ENCODE measurements at places on chromosomes 6 and 20.

DNA sequence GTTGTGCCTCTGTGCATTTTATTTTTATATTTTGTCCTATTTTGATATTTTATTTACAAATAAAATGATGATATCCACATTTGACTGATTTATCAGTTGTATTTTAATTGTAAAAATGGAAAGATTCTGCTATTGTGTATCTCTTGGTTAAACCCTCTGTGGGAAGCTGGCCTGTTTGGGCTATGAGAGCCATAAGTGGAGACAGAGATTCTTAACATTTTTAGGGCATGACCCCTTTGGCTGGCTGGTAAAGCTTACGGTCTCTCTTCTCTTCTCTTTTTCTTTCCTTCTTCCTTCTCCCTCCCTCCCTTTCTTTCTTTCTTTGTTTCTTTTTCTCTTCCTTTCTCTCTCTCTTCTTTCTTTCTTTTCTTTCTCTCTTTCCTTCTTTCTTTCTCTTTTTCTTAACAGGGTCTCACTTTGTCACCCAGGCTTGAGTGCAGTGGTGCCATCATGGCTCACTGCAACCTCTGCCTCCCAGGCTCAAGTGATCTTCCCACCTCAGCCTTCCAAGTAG lies 172.3 kb upstream of the CDYL start:
- no peak for DNase-seq

DNA sequence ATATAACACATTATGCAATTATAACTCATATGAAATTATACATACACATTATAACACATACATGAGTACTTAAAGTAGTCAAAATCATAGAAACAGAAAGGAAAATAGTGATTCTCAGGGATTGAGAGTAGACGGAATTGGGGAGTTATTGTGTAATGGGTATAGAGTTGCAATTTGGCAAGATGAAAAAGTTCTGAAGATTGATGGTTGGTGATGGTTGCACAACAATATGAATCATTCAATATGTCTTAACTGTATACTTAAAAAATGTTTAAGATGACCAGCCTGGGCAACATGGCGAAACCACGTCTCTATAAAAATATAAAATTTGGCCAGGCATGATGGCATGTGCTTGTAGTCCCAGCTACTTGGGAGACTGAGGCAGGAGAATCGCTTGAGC lies 372.7 kb downstream of the CDKAL1 start:
- DNase-seq: no peak

- no peak for DNase-seq
These were observed 757 bp downstream of the RAET1E start for GRCh38 chr6:149897015-149897697.

- DNase-seq: no peak
These were observed 14.9 kb upstream of the ULBP3 start for GRCh38 chr6:150083839-150084238.

GRCh38 chr6:3109761-3110160 lies 8.8 kb upstream of the BPHL start:
- no peak for DNase-seq

- DNase-seq: no peak
These were observed 32.1 kb upstream of the CCN6 start for GRCh38 chr6:112021691-112022310.

DNA sequence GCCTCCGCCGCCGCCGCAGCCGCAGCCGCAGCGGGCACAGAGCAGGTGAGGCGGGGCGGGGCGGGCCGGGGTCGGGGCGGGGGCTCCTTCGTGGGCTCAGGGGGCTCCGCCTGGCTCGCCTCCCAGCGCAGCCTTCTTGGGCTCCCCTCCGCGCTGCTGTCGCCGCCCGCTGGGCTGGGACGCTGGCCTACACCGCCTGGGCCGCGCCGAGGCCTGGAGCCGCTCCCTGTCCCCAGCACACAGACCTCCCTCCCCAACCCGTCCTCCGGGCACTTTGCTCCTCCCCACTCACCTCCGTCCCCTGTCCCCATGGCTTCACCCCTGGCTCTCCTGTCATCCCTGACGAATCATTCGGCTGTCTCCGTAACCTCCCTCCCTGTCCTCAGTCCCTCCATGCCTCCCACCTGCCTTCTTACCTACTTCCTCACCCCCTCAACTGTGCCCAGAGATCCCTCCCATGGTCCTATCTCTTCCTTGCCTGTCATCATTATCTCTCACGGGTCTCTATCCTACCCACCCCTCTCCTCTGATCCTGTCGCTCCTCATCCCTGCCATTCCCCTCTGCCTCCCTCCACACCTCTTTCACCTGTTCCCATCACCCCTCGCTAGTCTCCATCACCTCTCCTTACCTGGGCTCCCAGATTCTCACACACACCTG lies 512 bp downstream of the TTBK1 start:
- DNase-seq: no peak

DNA sequence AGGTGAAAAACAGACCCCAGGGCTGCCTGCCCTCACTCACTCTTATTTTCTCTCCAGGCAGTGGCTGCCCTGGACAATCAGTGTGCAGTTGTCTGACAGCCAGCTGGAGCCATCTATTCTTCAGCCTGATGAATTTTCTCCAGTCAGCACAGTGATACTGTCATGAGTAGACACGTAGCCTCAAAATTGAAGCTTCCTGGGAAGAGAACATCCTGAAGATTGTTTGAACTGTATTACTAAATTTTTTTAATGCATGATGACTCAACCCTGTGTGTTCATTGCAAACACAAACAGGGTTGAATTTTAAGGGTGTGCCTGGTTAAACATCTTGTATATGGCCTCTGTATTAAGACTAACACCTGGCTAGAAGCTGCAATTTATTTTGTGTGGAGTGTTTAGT lies 49.8 kb upstream of the STXBP5 start:
- no peak for DNase-seq

DNA sequence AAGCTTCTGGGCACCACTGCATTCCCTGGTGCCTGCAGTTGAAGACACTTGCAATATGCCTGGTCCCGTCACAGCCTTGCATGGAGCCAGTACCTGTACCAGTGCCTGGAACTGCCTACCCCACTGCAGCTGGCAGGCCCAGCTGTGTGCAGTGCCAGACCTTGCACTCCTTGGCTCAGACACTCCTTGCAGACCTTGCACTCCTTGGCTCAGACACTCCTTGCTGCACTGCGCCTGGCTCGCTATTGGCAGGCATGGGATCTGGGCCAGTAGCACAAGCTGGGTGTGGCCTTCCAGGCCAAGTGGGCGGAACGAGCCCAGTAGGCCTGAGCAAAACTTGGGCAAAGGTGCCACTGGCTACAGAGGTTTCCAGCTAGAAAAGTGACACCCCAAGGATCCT lies 1189.1 kb downstream of the GRIK2 start:
- DNase-seq: no peak

DNA sequence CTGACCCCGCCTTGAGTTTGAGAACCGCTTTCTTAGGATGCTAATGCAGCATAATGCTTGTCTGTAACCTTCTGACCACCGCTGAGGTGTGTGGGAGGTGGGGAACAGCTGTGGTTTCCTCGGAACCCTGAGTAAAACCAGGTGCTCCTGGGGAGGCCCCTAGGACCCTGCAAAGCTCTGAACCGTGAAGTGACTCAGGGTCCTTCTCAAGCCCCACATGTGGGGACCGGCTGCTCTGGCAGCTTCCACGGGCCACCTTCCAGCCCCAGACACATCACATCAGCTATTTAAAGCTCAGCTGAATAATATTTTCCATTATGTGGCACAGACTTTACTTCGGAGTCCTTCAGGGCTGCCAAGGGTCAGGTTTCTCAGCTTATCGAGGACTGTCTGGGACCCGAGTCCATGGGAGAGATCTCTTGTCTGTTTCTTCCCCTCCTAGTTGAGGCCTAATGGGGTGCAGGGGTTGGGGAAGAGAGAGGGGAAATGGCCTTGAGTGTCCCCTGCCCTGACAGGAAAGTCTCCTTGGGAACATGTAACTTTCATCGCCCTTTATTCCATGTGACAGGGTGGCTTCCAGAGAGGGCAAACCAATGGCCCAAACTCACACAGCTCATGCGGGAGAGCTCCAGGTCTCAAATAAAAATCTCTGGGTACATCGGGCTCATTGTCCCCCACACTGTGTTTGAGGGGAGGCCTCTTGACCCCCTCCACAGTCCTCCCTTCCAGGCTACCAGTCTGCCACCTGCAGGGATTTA lies 186.1 kb upstream of the SLC24A3 start:
- DNase-seq: no peak

- DNase-seq: no peak
These were observed 22.7 kb downstream of the DOK5 start for GRCh38 chr20:54497931-54498718.

GRCh38 chr20:7285918-7286556 lies 518.6 kb downstream of the BMP2 start:
- DNase-seq: no peak

GRCh38 chr6:18501663-18502013 lies 114.5 kb downstream of the RNF144B start:
- DNase-seq: no peak

GRCh38 chr6:5219011-5219691 lies 41.6 kb downstream of the LYRM4 start:
- no peak for DNase-seq

- DNase-seq: no peak
These were observed 48.5 kb upstream of the EDN1 start for GRCh38 chr6:12241493-12242175.

- no peak for DNase-seq
These were observed 172.9 kb downstream of the LAMA2 start for GRCh38 chr6:129055796-129056195.

- no peak for DNase-seq
These were observed 39.0 kb upstream of the SLC22A1 start for GRCh38 chr6:160082627-160083026.

DNA sequence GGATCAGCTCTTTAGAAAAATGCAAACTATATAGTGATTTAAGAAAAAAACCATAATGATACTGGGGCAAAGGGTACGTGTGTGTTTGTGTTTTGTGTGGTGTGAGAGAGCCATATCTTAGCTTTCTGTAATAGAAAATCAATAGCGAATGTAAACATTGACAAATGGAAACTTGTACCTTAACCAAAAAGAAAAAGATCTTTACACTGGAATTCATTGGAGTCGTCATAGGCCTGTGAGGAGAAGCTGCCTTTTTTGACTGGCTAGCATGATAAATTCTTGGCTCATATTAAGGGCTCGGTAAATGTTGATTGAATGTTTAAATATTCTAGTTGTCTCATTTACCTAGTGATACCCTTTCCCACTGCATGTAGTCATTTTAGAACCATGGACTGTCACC lies 161.8 kb upstream of the ASCC3 start:
- no peak for DNase-seq

- no peak for DNase-seq
These were observed 118.8 kb upstream of the ARID1B start for GRCh38 chr6:156658186-156658965.

GRCh38 chr20:32357375-32357868 lies 709 bp upstream of the ASXL1 start:
- no peak for DNase-seq

- no peak for DNase-seq
These were observed 133.9 kb downstream of the AGPAT4 start for GRCh38 chr6:161139766-161140553.

- DNase-seq: no peak
These were observed 113.8 kb downstream of the PRND start for GRCh38 chr20:4835244-4836177.

DNA sequence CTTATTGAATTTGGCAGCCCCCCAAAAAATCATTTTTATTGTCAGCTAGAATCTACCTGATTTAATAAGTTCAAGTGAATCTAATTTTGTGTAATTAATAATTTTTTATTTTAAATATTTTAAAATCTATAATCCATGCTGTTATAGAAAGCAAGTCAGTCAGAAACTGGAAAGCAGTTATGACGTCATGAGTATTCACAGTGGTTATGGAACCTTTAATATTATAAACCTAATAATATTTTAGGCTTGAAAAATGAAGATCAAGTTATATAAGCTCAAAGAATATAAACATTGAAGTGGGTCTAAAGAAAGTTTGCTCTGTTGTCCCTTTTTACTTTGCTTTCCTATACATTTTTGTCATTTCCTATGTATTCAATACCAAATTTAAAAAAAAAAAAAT lies 1075.1 kb upstream of the EPHA7 start:
- no peak for DNase-seq

GRCh38 chr20:61723529-61724257 lies 342.0 kb downstream of the TAF4 start:
- no peak for DNase-seq

DNA sequence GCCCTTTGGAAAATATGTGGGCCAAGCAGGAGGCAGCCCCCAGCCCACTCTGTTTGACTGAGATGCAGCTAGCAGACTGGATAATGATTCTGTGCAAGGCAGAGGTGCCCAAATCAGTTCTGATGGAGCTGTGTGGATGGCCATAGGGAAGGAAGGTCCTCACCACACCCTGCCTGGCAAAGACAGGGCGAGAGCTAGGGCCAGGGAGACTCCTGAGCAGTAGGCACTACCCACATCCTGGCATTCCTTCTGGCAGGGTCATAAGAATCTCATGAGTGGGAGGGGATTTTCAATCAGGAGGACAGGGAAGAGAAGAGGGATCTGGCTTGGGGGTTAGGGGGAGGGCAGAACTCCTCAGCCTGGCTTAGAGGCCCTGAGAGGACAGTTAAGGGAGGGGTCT lies 18.6 kb upstream of the TREM2 start:
- DNase-seq: no peak

GRCh38 chr6:56491606-56492328 lies 150.9 kb downstream of the DST start:
- no peak for DNase-seq

GRCh38 chr20:44641325-44641724 lies 10.2 kb downstream of the ADA start:
- no peak for DNase-seq

GRCh38 chr6:8192067-8192466 lies 89.7 kb upstream of the EEF1E1 start:
- DNase-seq: no peak

DNA sequence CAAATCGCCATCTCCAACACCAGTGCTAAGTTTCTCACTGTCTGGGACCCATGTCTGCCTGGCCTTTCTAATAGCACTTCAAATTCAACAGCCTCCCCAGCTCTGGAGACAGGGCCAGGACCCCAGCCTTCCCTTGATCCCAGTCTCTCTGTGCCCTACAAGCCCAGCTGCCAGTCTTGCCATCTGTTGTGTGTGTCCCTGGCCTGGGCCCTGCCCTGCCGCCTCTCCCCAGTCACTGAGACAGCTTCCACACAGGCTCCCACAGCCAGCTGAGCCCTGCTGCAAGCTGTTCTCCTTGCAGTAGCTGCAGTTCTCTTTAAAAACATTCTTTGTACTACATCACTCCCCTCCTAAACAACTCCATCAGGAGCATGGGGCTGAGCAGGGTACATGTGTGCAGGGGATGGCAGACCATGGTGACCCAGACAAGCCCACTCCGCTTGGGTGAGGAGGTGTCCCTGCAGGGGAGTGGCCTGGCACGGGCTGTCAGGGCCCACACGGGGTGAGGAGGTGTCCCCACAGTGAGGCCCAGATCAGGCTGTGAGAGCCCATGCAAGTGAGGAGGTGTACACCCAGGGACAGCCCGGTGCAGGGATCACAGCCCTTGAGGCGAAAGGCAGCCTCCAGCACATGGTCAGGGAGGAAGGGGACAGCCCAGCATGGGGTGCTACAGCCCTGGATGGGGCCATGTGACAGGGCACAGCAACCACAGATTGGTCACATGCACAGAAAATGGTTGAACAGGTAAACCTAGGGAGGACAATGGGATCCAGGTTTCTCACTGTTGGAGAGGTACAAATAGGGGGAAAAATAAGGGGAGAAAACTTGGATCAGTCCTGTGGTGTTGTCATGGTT lies 16.2 kb downstream of the CST7 start:
- DNase-seq: no peak

Measured in activated naive CD4-positive, alpha-beta T cell treated with Interleukin-2 at 50 U/mL for 16 hours (primary cell).